ENCODE measurements at places on chromosomes 5 and 9.

DNA sequence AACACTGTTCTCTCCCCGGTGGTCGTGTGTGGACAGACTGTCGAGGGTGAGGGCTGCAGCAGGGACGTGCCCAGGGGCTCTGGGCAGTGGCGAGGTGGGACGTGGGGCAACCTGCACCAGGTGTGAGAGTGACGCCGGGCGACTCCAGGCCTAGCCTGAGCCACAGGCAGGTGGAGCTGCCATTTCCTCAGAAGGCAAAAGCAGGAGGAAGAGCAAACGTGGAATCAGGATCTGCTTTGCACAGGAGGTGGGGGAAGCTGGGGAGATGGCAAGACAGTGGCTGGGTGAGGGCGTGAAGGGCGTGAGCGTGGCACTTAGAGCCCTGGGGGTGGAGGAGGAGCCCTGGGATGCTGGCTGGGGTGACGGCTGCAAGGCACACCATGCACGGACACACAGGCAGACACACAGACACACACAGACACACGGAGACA is 39.6 kb upstream of the NSMF start:
- peak; percentile 13 for DNase-seq

DNA sequence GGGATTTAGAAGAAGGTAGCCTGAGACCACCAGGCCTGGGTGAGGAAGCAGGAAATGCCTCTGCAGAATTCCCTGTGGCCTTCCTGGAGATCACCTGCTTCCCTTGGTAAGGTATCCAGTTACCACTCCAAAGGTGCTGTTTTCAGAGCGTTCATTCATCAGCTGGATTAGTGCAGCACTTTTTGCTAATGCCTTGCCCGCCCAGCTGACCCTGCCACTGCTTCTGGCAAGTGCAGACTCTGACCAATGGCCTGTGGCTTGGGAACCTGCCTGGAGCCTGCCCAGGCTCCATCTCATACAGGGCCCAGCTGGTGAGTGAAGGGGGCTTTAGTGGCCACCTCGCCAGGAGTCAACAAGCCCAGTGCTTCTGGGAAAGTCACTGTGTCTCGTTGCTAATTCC is 48.6 kb downstream of the FOXI1 start:
- DNase-seq = no peak

DNA sequence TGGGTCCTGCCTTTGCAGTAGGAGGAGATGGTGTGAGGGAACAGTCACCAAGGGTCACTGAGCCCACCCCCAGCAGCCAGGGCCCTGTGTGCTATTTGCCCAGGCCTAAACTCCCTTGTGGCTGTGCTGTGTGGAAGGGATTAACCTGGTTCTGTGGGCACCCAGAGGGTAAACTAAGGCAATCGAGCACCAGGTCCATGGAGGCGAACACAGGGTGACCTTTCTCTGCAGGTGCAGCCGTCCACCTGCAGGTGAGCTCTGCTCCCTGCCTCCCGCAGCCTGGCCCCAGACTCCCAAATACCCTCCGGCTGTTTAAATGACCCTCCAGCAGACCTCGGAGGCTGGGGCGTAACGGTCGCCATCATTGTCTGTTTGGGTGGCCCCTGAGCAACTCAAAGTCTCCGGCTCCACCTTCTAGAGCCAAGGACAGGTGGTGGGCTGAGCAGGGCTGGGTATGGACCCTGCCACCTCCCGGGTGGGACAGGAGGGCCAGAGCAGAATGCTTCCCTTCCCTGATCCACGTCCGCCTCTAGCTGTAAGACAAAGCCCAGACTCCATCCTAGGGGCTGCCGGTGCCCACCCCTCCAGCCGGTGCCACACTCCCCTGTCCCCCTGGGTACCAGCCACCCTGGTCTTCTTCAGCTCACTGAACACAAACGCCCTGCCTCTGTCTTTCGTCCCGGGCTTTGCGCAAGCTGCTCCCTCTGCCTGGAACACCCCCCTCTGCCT is 34.1 kb upstream of the FIBCD1 start:
- DNase-seq = no peak

- no peak for DNase-seq
These were observed 348.1 kb downstream of the ARL15 start for GRCh38 chr5:53962306-53962705.

- no peak for DNase-seq
These were observed 3.5 kb upstream of the HNRNPA0 start for GRCh38 chr5:137757634-137758033.
